ENCODE measurements at places on chromosomes 3 and 15. TPM values are rescaled to one million over a fixed set of nuclear protein-coding genes. Genes with fewer than 3 reads are reported as not detected.

DNA sequence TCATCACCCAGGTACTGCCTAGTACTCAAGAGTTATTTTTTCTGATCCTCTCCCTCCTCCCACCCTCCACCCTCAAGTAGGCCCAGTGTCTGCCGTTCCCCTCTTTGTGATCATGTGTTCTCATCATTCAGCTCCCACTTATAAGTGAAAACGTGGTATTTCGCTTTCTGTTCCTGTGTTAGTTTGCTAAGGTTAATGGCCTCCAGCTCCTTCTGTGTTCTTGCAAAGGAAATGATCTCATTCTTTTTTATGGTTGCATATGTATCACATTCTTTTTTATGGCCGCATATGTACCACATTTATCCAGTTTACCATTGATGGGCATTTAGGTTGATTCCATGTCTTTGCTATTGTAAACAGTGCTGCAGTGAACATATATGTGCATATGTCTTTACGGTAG lies 8.2 kb upstream of the GANC start:
- H3K36me3 ChIP-seq: peaks cover 40% of the 10 kb centered on the region
- no peaks in the 10 kb centered on the region for H3K27me3 ChIP-seq
- no peak overlapping the region for H3K4me3 ChIP-seq
- no peak for DNase-seq
- H3K4me1 ChIP-seq: no peaks in the 10 kb centered on the region
- no peak overlapping the region for H3K27ac ChIP-seq

Gene DPPA2
- total RNA-seq: 0.64 TPM

Gene SOX2
- total RNA-seq: 1.4 TPM

- no peaks in the 10 kb centered on the region for H3K36me3 ChIP-seq
- peaks cover 3% of the 10 kb centered on the region for H3K4me1 ChIP-seq
- peaks cover 7% of the 10 kb centered on the region for H3K27me3 ChIP-seq
These were observed 4.5 kb downstream of the THRB start for GRCh38 chr3:24490151-24490550.

DNA sequence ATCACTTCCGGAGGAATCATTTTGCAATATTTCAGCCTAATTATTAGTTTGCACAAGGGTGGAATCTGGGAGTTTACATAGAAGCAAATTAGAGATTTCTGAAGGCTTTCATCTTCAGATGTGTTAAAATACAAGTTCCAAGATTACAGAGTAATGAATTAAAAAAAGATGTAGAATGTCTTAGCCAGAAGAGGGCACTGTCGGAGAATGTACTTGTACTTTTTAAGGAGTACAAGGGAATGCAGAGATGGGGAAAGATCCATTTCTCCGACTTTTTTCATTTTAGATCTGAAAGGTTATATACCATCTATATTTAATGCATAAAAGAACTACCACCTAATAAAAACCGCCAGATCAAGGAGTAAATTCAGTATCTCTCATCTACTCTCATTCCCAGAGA lies 43.1 kb upstream of the WDR5B start:
- H3K4me3 ChIP-seq: no peak overlapping the region
- H3K4me1 ChIP-seq: peaks cover 11% of the 10 kb centered on the region
- peaks cover 19% of the 10 kb centered on the region for H3K36me3 ChIP-seq
- no peak for DNase-seq
- no peaks in the 10 kb centered on the region for H3K27me3 ChIP-seq
- H3K27ac ChIP-seq: no peak overlapping the region

GRCh38 chr3:65777050-65777449 lies 261.7 kb downstream of the MAGI1 start:
- H3K27me3 ChIP-seq: no peaks in the 10 kb centered on the region
- peaks cover 6% of the 10 kb centered on the region for H3K4me1 ChIP-seq
- H3K27ac ChIP-seq: no peak overlapping the region
- DNase-seq: no peak
- no peak overlapping the region for H3K4me3 ChIP-seq

DNA sequence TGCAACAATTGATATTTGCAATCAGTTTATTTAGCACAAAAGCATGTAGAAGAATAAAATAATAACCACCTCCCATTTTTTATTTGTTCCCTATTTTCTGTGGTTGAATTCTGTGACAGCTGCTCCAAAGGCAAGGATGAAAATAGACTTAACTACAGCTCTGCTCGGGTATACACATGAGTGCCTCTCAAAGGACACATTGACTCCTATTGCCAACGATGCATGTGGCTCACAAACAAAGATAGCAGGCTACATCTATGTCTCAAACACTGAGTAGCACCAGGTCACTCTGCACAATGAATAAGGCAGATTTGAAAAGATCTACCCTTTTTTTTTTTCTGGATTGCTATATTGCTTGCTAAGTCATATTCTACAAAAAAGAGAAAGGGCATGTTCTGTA lies 612.9 kb downstream of the ROBO1 start:
- no peaks in the 10 kb centered on the region for H3K27me3 ChIP-seq
- H3K4me1 ChIP-seq: no peaks in the 10 kb centered on the region
- no peak overlapping the region for H3K4me3 ChIP-seq
- DNase-seq: no peak

DNA sequence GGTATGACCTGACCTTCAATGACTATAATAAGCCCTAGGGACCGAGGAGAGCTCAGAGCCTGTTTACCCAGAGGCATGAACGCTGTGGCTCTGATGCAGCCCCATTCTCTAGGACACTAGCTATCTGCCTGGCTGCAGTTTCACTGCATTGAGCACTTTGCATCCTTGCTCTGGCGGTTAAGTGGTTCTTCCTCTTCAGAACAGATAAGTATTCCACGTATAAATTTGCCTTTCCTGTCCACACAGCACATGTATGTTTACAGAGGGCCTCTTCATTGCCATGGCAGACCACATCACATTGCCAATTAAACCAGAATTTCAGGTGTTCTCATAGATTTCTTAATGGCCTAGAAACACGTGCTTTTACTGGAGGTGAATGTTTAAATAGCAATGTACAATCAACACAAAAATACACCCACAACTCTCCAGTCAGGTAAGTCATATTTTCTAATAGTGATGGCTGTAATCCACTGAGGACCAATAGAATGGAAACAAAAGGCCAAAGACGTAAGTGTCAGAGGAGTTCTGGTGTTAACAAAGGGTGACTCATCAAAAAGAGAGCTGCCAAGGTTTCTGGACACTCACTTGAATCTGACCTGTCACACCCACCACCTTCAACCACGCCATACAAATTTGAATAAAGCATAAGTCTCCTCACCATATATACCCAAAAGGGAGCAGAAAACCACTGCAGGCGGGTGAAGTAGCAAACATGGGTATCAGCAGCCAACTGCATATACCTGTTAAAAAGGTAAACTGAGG lies 553.4 kb downstream of the OCA2 start:
- no peaks in the 10 kb centered on the region for H3K36me3 ChIP-seq
- H3K4me3 ChIP-seq: no peak overlapping the region
- no peak for DNase-seq
- peaks cover 2% of the 10 kb centered on the region for H3K27me3 ChIP-seq

DNA sequence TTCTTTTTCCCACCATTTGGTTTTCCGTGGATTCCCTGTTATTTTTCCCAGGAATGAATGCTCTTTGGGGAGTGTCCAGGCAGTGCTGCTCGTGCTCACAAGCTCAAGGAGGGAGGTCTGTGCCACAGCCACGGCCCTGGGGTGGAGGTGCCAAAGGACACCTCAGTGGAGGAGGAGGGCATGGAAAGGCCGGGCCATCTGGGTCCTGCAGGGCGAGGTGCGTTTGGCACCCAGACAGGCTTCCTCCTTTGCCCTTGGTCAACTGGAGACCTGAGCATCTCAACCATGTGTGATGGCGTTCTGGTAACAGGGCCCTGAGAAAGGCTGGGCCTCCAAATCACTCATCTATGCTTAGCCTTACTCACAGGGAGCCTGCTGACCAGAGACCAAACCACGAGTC lies 25.4 kb downstream of the KY start:
- H3K27ac ChIP-seq: no peak overlapping the region
- peaks cover under 1% of the 10 kb centered on the region for H3K36me3 ChIP-seq
- H3K4me3 ChIP-seq: no peak overlapping the region
- H3K27me3 ChIP-seq: peaks cover 9% of the 10 kb centered on the region

- no peaks in the 10 kb centered on the region for H3K27me3 ChIP-seq
- DNase-seq: no peak
- no peak overlapping the region for H3K4me3 ChIP-seq
- H3K27ac ChIP-seq: no peak overlapping the region
These were observed 385.7 kb downstream of the CGGBP1 start for GRCh38 chr3:87673132-87673531.

All from endothelial cell (in vitro differentiated cells).